Right ventricle myocardium inferior (tissue), 1 donor: ENCODE measurements at places on chromosomes 3 and 15.

DNA sequence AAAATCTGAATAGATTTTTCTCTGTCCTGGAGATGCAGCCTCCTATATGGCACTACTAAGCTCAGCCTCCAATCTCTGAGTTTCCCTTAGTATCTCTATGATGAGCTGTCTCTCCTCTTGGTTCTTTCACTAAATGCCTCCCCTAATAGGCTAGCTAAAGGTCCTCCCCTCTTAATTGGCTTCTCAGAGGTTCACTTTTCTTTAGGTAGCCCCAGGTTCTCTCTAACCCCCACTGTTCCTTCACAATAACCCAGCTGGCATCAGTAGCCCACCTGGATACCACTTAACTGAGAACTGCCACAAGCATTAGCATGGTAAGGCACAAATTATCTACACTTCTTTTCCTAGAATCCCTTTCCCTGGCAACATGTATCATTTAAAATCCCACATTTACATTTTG lies 523.2 kb downstream of the IGSF11 start:
- no peak for DNase-seq

DNA sequence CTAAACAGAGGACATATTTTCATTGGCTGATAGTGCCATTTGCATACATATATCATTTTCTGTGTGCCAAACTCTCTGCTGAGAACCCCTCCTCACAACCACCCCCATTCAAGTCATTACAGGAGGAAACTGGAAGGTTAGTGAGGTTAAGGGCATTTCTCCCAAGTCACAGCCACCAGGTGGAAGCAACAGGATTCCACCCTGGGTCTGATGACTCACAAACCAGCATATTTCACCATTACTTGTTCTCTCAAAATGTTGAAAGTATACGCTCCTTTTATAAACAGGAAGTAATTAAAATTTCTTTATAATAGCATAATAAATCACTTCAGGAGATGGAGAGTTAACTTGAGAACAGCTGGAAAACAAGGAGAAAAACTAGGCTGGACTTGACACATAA lies 398.6 kb upstream of the WNT5A start:
- DNase-seq, result no peak

DNA sequence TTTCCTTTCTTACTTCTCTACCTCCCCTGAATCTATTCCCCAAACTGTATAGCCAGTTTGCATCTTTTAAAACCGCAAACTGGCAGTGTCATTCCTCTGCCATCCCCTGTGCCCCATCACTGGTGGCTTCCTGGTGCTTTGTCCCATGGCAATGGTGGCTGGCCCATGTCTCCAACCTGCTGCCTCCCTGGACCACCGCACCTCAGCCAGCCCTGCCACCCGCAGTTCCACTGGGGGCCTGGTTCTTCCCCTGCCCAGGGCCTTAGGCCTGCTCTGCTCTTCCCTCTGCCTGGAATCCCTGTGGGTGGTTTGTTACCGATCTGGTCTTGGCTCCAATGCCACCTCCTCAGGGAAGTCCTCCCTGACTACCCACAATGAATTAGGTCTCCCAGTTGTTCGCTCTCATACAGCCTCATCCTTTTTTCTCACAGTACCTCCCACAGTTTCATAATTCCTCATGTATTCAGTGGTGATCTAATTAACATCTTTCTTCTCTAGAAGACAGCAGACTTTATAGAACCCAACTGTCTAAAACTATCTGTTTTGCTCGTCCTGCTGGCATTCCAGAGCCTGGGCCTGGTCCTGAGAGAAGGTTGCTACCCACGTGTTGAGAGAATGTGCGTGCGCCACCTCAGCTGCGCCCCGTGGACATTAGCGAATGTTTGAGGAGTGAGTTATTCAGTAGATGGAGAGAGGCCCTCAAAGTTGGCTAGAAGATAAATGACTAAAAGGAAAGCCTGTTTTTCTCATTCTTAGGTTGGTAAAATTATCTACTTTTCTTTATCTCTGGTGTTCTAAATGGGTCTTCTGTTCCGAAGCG lies 130.1 kb downstream of the DNAJB8 start:
- no peak for DNase-seq

GRCh38 chr3:52710512-52710911 lies 4.6 kb downstream of the SPCS1 start:
- no peak for DNase-seq

- DNase-seq, result no peak
Observed at GRCh38 chr15:43487271-43487895, 5.6 kb downstream of the TP53BP1 start.

DNA sequence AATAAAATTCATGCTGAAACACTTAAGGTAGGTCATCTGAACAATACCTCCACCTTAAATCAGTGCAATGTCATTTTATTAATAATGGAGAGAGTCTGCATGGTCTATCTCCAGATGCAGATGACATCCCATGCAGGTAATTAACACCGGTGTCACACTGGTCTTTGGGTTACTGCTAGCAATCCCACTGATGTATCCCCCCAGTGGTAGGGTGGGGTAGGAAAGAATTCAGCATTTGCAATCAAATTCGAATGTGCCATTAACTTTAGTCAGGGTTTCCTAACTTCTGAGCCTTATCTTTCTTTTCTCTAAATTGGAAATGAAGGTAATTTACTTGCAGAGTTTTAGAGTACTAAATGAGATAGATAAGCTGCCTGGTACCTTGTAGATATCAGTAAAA lies 44.4 kb downstream of the KIF15 start:
- no peak for DNase-seq

DNA sequence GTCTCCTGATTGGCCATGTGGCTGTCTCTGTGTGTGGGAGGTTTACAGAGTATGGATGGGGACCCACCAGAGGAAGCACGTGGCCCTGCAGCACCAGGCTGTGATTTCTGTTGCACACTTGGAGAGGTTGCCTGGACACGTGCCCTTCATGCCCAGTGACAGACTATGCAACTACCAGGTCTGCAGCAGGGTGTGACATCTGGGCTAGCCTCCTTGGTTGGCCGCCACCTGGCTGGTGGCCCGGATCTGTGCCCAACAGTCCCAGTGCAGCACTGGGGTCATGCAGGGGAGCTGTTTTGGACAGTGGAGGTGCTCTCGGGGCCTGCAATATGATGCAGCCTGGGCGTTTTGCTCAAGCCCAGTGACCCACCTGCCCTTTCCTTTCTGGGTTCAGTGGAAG lies 212.5 kb downstream of the UBE3A start:
- no peak for DNase-seq

GRCh38 chr3:150721285-150722130 lies 17.8 kb upstream of the ERICH6 start:
- DNase-seq, result no peak

DNA sequence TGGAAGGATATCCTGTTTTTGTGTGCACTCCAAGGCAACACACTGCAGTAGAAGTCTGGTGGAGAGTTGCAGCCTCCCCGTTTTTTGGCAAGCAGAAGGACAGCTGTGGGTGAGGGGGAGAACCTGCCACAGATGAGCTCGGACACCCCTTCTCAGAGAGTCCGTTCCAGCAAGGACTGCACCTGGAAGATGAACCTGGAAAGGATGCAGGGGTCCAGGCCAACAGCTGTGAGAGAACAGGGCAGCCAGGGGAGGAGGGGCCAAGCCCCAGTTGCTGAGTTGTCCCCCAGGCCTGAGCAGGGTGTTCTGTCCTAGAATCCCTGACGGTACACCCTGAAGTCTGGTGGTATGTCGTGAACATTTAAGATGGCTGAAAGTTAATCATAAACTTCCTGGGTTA lies 30.2 kb downstream of the ZXDC start:
- DNase-seq, result peak; percentile 32

GRCh38 chr15:63456258-63456657 lies 48.1 kb upstream of the USP3 start:
- DNase-seq, result no peak

DNA sequence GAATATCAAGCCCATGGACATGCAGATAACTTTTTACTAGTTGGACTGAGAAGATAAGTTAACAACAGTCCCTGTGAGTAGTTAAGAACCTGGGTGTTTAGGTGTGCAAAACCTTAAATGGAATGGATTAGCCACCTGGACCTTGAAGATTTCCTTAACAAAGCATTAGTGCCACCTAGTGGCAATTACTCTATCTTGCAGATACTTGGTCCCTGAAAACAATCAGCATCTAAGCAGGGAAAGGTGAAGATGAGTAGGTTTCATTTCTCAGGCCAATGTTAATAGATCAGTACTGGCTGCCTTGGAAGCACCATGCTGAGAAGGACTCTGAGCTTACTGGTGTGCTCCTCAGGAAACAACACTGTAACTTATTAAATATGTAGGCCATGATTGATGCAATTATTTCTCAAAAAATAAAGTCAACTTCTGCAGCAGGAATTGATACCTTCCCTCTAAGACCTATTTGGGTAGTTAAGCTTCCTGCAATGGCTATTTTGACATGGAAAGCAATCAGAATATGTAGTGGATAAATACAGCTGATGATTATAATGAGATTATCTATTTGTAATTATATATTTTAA lies 329.4 kb downstream of the TBC1D5 start:
- DNase-seq, result no peak

- DNase-seq, result no peak
Observed at GRCh38 chr15:40796041-40796440, 10.8 kb upstream of the ZFYVE19 start.

DNA sequence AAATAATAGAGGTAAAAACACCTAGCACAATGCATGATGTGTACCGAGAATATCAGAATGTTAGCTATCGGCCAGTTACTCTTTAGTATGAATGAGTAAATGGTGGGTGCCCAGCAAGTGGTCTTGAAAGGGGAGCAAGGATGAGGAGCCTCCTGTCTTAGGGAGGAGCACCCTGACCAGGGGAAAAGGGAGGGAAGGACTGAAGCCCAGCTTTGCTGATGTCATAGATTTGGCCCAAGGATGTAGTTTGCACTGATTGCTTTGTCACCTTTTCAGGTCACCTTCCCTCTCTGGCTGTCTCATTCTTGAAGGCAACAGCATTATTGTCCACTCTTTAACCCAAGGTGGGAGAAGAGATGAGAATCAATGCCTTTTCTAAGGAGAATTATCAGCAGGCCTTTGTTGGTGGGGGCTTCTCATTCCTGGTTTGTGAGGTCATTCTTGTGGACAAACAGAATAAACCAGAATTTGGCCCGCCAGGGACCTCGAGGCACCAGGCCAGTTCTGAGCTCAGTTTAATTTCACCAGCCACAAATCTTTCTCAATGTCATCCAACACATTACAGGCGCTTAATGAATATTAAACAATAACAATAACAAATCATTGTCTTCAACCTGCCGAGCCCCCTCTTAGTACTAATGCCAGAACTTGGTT lies 231.3 kb downstream of the VPS13C start:
- DNase-seq, result no peak

DNA sequence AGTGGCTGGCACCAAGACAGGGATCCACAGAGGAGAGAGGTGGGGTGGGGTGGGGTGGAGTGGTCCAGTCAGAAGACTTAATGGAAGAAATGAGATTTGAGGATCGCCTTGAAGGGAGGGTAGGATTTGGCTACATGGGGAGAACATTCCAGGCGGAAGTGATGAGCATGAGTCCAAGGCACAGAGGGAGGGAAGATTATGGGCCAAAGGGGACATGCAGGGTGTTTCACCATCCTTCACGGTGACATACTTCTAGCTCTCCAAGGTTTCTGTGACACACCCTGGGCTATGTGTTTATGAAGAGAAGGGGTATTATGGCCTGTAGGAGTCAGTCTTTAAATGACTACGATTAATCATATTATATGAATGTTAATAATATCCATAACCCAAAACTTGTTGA lies 7.7 kb upstream of the FBN1 start:
- DNase-seq, result no peak

DNA sequence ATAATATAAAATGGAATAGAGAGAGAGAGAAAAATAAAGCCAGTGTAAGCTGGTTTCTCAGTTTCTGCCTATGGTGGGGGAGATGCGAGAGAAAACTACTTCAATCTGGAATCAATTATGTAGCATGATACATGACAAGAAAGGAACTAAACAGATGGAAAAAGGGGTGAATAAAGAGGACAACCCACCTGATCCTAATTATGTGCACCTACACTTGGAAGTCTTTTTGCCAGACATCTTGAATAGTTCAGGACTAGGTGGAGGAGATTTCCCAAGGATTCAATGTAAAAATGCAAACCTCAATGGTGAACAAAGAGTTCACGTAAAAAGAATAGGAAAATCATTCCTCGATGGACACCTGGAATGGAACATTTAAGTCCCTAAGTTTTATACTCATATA lies 524.4 kb upstream of the RGMA start:
- DNase-seq, result no peak

GRCh38 chr15:93238641-93239040 lies 149.6 kb upstream of the RGMA start:
- DNase-seq, result no peak

DNA sequence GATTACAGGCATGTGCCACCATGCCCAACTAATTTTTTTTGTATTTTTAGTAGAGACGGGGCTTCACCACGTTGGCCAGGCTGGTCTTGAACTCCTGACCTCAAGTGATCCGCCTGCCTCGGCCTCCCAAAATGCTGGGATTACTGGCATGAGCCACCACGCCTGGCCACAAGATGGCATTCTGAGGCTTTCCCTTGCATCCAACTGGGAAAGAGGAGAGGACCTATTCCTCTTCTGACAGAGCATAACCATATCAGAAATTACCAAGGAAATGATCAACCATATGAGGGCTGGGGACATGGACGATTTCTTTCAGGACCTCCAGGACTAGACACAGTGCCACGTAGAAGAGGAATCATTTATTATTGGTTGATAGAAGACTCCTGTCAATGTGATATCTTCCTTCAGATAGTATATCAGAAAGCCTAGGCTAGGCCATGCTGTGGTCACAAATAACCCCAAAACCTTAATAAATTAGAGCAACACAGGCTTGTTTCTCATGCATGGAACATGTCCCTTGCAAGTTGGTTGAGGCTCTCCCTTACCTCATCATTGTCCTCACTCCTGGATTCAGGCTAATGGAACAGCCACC lies 372.3 kb upstream of the IL12A start:
- no peak for DNase-seq
